Activated CD4-positive, alpha-beta T cell treated with anti-CD3 and anti-CD28 coated beads for 24 hours (primary cell): ENCODE measurements at places on chromosomes 12 and 14.
A peak's percentile ranks its signal among the peaks of the same experiment; 100 is the strongest.

- no peak for DNase-seq
Observed at GRCh38 chr12:93679308-93679925, 2.2 kb downstream of the CRADD start.

GRCh38 chr14:31835049-31835448 lies 242.1 kb upstream of the ARHGAP5 start:
- DNase-seq: no peak

DNA sequence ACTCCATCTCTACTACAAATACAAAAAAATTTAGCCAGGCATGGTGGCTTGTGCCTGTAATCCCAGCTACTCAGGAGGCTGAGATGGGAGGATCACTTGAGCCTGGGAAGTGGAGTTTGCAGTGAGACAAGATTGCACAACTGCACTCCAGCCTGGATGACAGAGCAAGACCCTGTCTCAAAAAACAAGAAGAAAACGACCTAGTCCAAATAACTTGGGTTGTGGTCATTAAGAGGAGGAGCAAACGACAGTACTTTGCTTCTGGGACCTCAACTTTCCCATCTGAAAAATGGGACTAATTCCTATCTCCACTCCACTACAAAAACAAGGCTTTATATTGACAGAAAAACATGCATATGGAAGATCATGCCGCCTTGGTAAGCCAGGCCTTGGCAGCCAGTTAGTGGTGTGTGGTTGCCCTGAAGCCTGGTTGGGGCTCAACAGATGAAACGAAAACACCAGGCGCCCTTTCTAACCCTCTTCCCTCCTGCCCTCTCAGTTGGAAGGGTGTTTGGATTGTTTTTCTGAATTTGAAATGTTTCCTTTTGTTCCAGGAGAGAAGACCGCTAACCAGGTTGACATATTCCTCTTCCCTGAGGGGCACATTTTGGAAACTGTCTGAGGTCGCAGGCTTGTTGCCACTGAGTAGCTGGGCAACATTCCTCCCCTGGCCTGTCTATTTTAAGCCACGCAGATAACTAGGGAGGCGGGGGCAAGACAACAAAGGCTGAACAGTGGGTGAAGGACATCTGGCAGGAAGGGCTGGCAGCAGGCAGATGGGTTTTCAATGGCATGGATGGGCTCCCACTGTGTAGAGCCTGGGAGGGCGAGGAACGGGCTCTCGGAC lies 13.7 kb upstream of the VPS37B start:
- DNase-seq: no peak

DNA sequence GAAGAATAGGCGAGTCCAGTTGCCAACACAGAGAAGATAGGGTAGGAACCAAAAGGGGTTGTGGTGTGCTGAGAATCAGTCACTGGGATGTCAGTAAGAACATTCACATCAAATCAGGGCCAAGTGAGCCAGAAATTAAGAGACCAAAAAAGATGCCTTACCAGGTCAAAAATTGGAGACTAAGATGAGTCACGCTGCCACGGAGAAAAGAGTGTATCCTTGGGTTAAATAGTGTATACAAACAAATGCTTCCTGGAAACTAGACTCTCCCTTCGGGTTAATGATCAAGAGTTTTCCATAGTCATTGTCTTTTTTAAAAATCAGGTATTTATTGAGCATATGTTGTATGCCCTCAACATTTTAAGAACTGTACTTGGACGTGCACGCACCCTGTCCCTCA lies 45.2 kb upstream of the BAZ1A start:
- DNase-seq: no peak

GRCh38 chr12:105706321-105706972 lies 376.0 kb downstream of the C12orf75 start:
- no peak for DNase-seq

DNA sequence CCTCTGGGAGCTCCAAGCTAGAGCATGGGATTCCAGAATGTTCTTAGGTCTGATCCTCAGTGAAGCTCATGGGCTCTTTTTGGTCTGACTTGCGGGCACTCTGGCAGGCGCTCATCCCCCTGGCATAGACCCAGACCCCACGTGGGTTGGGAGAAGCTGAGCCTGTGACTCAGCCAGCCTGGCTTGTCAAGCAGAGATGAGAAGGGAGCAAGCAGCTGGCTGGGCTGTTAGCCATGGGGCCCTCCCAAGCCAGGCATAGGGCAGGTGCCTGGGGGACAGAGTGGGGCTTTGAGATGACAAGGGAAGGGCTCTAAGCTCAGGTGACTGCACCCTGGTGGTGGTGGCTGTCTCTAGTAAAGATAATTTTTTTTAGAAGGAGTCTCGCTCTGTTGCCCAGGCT lies 80.3 kb upstream of the NOS1 start:
- DNase-seq: no peak

- DNase-seq: no peak
Observed at GRCh38 chr12:131533139-131533538, 177.8 kb upstream of the SFSWAP start.

GRCh38 chr12:96434107-96434506 lies 33.9 kb upstream of the CDK17 start:
- peak; percentile 26 for DNase-seq

DNA sequence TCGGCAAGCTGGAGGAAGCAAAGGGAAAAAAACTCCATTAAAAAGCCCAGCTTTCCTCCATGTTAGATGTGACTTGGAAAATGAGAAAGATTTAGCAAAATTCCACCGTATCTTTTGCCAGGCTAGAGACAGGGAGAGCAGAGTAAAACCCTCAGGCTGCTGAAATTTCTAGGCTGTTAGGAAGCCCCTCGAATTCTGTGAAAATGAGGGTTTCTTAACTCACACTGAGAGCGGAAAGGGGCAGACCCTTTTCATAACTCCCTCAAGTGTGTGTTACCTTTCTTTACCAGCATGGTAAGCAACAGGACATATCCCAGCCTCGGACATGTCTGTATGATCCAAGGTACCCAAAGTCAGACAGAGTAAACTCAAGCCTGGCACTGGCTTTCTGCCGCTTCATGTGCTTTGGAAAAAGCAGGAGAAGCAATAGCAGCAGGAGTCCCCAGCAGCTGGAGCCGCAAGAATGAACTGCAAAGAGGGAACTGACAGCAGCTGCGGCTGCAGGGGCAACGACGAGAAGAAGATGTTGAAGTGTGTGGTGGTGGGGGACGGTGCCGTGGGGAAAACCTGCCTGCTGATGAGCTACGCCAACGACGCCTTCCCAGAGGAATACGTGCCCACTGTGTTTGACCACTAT lies at the start of gene RHOJ:
TSS of gene RHOJ (plus strand) at position 37 of the 637 bp plus-strand sequence. CDS start at position 464, 427 bp downstream.
- no peak for DNase-seq

GRCh38 chr12:3274664-3275063 lies 197.5 kb downstream of the TSPAN9 start:
- no peak for DNase-seq

DNA sequence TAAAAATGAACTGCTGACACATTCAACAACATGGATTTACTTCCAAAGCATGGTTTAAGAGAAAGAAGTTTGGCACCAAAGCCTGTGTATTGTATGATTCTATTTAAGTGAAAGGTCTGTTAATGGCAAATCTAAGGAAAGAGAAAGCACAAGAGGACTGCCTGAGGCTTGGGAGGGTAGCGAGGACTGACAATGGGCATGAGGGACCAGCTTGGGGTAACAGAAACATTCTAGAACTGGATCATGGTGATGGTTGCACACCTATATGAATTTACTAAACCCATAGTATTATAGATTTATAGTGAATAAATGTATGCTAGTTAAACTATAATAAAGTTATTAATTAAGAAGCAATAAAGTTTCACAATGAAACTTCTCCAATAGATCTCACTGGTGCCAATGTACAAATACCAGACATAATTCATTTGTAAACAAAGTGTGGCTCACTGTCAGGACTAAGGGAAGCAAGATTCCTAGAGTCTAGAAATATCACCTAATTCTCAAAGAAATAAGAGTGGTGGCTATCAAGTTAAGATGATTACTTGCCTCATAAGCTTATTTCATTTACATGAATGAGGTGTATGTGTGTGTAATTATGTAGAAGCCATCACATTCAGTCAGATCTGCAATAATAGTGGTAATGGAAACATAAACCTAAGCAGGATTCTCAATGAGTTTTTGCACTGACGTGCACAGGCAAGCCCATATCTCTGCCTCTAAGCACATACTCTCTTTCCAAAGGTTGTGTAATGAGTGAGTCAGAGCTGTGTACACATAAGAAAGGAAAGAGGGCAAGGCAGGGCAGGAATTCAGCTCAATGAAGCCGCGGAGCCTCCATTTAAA lies 353.4 kb downstream of the KCNH5 start:
- no peak for DNase-seq

GRCh38 chr12:3333583-3333982 lies 157.4 kb upstream of the PRMT8 start:
- DNase-seq: no peak

- DNase-seq: no peak
Observed at GRCh38 chr12:107451246-107451645, 234.4 kb upstream of the PWP1 start.

DNA sequence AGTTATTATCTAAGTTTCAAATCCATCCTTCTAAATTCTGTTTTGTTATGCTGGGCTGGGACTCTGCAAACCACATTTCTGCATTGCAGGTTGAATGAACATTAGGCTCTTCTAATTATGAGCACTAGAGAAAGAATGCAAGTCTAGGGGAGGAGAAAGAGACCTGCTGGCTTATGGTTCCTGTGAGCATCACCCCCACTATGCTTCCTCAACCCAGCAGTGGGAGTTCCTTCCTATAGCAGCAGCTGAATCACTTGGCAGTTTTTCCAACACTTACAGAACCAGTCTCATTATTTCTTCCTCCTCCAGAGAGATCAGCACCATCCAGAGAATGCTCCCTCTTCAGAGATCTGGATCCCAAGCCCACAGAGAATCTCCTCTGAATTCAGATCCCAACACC lies 297.7 kb upstream of the CLEC14A start:
- DNase-seq: no peak

GRCh38 chr12:46043972-46044520 lies 53.7 kb upstream of the SCAF11 start:
- DNase-seq: no peak

DNA sequence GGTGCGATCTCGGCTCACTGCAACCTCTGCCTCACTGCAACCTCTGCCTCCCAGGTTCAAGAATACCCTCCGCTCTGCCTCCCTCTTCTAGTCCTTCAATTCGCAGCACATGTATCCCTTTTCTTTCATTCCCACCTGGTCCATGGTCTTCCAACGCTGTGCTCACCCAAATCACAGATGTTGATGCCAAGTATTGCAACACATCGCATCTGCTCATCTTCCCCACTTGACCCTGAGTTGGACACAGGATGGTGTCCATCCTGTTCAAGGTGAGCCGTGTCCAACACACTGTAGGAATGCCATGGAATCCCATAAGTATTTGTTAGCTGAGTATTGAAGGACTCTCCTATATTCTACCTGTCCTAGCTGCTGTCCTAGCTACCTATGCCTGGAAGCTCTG lies 50.6 kb upstream of the ETV6 start:
- DNase-seq: no peak

- DNase-seq: no peak
Observed at GRCh38 chr12:95881331-95881955, 22.7 kb downstream of the SNRPF start.

GRCh38 chr12:121793838-121794533 lies 498 bp upstream of the RHOF start:
- DNase-seq: peak; percentile 91

- no peak for DNase-seq
Observed at GRCh38 chr12:98504368-98504617, 11.1 kb upstream of the TMPO start.

GRCh38 chr14:64279704-64280668 lies 14.2 kb downstream of the ESR2 start:
- no peak for DNase-seq

- DNase-seq: no peak
Observed at GRCh38 chr12:113463746-113464451, 7.8 kb downstream of the LHX5 start.

GRCh38 chr14:36515896-36516718 lies 3.9 kb downstream of the NKX2-1 start:
- DNase-seq: no peak

DNA sequence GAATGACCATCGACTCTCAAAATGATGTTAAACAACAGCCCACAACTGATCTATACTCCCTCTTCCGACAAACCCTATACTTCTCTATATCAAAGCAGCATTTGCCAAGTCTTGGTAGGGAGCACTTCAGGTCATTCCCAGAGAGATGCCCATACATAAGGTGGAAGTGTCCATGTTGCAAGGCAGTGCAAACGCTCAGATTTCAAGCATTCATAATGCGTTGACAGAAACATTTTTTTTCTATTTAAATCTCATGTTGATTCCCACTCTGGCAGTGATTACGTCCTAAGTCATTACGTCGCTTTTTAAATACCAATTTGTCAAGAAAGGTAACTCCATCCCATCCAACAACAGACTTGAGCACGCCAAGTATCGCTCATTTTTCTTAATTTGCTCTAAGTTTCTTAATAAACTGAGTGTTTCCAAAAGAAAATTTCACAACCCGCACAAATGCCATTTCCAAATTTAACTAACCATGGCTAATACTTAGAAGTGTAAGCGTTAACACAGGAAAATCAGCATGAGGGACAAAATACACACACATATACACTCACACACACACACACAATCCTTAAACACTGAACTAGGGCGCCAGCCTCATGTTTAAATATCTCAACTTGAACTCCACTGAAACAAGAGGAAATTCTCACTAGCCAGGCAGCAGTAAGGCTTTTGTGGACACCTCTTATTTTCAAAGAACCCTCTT lies 1.1 kb downstream of the GXYLT1 start:
- DNase-seq: no peak

DNA sequence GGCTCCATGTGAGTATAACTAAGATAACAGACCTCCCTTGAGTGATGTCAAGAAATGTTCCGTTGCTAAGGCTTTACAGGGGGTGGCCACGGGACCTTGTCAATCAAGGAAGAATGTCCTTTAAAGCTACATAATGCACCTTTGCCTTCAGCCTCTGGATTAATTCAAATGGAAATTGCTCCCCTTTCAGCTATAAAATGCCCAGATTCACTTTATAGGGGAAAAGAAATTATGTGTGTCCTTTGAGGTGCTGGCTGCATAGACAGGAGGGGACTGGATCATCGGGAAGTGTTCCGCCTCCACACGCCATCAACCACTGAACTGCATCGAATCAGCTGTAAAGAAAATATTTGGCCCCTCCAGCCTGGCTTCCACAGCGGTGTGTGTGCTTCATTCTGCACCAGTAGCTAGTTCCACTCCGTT lies 415.4 kb downstream of the DPF3 start:
- no peak for DNase-seq

DNA sequence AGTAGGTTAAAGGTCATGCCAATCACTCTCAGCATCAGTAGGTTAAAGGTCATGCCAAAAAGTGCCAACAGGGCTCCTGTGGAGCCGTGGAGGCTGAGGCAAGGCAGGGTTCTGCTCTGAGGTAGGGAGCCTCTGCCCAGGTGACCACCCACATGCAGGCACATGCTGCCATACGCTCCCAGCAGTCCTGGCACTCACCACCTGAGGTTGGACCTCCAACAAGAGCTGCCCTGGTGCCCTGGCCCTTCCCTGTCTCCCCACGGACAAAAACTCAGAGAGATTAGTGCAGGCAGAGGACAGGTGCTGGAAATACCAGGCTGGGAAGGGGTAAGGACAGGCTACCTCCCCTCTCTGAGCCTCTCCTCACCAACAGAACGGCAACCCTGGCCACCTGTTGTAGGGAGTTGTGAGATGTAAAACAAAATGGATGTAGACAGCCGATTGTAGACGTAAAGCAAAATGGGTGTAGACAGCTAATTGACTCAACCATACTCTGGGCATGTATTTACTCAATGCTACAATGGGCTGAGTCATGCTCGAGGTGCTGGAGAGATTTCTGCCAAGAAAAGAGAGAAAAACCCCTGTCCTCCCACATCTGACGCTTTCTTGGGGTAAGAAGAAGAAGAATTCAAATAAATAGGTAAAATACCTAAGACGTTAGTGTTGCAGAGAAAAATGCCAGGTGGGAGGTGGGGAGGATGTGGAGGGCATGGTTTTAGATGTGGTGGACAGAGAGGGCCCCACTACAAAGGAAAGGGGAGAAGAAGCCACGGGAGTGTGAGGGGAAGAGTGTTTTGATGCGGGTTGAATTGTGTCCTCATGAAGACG lies 32.4 kb downstream of the LTBP2 start:
- peak; percentile 9 for DNase-seq
